Vagina (tissue), 2 donors: ENCODE measurements at places on chromosomes 1 and 21.

- no peak for DNase-seq
Measured at GRCh38 chr1:201693890-201694607, 134.9 kb upstream of the IPO9 start.

- no peak for DNase-seq
Measured at GRCh38 chr1:85387781-85388180, 77.2 kb downstream of the DDAH1 start.

DNA sequence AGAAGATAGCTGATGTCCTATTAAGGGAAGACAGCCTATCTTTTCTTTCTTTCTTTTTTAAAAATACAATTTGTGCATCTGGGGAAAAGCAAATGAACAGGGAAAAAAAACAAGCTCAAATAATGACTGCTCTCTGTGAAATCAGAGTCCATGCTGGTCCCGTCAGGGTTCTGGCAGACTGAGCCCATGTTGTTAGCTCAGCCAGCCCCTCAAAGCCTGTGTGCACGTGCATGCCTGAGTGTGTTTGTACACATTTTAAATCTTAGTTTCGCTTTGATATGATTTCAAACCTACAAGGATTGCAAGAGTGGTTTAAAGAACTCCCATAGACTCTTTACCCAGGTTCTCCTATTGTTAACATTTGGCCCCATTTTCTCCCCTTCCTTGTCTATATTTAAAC, 231.8 kb upstream of the GREM2 start:
- no peak for DNase-seq

- no peak for DNase-seq
Measured at GRCh38 chr1:63248216-63248615, 74.2 kb upstream of the FOXD3 start.

- DNase-seq: no peak
Measured at GRCh38 chr1:185271921-185272320, 45.1 kb downstream of the IVNS1ABP start.

GRCh38 chr1:237701534-237701933, 189.2 kb downstream of the ZP4 start:
- DNase-seq: no peak

DNA sequence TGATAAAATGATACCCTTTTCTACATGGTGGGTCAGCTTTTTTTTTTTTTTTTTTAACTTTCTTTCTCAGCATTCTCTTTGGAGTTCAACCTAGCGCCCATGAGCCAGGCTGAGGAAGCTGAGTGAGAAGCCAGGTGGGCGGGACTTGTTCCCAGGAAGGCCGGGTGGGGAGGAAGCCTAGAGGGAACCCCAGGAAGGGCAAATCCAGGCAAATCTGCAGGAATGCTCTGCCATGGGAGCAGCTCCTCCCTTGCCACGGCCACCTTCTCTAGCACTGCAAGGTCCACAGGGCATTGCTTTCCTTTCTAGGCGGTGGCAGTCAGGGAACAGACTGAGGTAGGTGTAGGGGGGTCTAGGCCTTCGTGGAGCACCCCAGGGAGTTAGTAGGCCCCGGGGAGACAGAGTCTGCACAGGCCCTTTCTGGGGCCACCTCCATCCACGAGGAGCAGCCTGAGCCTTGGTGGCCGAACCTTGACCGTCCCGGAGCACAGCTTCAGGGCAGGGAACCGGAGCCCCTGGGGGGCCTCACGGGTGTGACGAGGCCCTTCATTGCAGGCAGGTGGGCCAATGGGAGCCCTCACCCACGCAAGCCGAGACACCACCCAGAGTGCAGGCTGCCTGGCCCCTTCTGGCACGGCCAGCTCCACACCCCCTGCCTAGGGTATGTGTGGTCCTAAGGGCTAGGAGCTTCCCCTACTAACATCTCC, 18.2 kb upstream of the CCDC27 start:
- DNase-seq: no peak
